ENCODE measurements at places on chromosomes 13 and 19. TPM values are rescaled to one million over a fixed set of nuclear protein-coding genes. Genes with fewer than 3 reads are reported as not detected.

Gene GIPC3
- total RNA-seq, result 9.2 TPM

DNA sequence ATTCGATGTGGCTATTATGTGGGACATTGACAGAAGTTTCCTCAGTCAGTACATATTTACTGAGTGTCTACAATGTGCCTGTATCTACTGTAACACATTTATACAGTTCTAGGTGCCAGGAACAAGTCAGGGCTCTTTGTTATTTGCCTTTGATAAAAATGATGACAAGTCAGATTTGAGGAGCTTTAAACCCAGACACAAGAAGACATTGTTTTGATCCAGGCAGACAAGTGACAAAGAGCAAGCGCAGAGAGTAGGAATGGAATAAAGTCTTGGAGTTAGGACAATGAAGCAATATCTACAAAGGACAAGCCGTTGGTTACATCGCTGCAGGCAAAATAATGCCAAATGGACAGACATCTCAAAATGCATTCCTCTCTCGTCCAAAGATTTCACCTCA, 70.1 kb downstream of the ITGBL1 start:
- H3K4me3 ChIP-seq, result no peak overlapping the region
- H3K4me1 ChIP-seq, result peaks cover 17% of the 10 kb centered on the region
- no peaks in the 10 kb centered on the region for H3K36me3 ChIP-seq
- no peak for DNase-seq

Gene FOSB
- 1.1 TPM for total RNA-seq

GRCh38 chr19:33640773-33641172, 19.0 kb downstream of the CHST8 start:
- no peak overlapping the region for H3K27ac ChIP-seq
- peaks cover 20% of the 10 kb centered on the region for H3K27me3 ChIP-seq
- no peaks in the 10 kb centered on the region for H3K36me3 ChIP-seq
- H3K4me3 ChIP-seq, result no peak overlapping the region
- no peak for DNase-seq
- H3K4me1 ChIP-seq, result no peaks in the 10 kb centered on the region
